Frontal cortex (tissue), 4 donors: ENCODE measurements at places on chromosomes 12 and 14. TPM values are rescaled to one million over a fixed set of nuclear protein-coding genes. Genes with fewer than 3 reads are reported as not detected.

DNA sequence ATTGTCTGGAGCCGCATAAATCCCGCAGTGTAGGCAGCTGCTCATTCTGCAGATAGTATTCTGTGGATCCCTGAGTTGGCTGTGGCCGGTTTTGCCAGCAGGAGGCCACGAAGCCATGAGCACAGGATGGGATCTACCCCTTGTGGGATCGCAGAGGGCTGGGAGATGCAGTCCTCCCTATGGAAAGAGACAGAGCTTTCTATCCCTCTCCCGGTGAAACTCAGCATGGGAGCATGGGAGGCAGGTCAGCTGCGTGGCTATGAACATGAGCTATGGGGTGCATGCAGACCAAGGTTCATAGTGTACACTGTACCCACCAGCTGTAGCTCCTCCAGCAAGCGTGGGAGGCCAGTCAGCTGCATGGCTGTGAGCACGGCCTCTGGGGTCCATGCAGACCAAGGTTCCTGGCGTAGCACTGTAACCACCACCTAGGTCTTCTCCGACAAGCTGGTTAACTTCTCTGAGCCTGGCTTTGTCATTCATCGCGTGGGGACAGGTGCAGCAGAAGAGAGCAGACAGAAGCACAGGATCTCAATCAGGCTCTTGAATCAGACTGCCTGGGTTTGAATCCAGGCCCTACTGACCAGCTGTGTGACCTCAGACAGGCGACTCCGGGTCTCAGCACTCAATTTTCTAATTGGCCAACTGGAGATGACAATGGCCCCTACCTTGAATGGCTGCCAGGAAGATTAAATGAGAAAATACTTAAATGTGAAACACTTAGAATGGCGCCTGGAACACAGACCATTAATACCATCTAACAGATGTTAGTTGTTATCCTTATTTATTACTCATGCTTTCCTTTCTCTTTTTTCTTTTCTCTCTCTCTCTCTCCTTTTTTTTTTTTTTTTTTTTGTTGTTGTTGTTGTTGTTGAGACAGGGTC lies 6.0 kb downstream of the BDKRB1 start:
- no peak for DNase-seq

GRCh38 chr12:114400361-114400811 lies 5.6 kb downstream of the TBX5 start:
- no peak for DNase-seq

DNA sequence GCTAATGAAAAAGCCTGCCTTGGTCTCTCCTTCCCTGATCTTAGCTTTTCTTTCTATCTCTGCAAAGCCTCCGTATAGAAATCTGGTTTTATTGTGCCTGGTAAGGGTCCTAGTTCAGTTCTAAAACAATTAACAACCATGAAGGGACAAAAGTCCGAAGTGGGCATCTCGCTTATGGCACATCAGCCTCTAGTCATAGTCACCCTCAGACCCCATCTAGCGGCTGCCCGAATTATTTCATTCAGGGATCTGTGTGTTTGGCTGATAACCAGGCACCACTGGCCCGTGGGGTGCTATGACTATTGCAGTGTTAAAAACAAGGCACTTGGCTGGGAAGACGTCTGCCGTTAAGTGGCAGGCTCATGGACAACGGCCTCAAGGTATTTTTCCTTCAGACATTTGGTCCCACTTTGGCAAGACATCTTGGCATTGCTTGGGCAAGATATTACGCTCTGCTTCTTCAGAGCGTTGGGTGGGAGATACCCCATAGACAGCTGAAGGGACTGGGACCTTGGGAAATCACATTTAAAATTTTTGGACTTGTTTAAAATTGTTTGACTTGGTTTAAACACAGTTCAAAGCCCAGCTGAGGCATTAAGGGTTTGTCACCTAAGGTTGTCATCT lies 87.1 kb downstream of the SINHCAF start:
- peak; percentile 17 for DNase-seq

DNA sequence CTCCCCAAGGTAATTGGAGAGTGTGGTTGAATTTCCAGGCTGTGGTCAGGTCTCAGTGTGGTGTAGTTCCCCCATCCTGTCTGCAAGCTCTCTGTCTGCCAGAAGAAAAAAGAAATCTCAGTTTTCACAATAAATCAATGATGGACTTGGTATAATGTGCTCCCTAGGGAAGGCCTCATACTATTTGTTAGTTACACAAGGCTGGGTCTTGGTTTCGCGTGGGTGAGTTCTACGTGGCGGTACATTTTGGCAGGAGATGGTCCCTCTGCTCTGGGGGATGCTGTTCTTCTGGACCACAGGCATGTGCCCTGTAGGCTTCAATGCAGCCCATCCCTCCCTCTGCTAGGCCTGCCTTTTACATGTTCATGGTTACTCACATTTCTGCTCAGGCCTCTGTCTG lies 206.4 kb upstream of the PELI2 start:
- DNase-seq: no peak

DNA sequence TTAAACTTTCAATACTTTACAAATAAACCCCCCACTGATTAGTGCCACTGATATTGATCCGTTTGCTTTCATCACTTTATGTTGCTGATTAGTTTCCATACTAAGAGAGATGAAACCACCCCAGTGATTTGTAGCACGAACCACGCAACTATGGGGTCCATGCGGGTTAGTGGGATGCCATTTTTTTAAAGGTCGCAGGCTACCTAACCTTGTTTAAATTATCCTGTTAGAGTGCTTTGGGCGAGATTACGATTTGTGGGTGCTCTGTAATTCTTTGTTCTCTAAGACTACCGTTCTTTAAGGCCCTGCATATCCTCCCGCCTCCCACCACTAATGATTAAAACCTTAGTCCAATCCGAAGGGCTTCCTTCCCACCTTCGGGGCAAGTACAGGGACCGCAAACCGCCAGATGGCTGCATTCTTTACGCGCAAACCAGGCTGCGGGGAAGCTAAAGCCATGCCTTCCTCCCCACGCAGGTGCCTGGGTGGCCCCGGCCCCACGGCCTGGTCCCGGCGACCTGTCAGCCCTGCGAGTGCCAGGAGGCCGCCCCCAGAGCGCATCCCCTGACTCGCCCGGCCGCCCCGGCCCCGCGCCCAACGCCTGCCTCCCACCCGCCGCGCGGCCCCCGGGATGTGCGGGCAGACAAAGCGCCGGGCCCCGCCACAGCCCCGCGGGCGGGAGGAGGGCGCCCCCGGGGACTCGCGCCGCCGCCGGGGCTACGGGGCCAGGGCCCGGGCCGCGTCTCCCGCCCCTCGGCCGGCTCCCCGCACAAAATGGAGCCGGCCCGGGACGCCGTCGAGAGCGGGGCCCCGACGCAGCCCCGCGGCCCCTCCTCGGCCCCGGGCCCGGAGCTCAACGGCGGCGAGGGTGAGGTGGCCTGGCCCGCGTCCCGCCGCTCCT lies 759 bp downstream of the NFYB start:
- peak; percentile 40 for DNase-seq

DNA sequence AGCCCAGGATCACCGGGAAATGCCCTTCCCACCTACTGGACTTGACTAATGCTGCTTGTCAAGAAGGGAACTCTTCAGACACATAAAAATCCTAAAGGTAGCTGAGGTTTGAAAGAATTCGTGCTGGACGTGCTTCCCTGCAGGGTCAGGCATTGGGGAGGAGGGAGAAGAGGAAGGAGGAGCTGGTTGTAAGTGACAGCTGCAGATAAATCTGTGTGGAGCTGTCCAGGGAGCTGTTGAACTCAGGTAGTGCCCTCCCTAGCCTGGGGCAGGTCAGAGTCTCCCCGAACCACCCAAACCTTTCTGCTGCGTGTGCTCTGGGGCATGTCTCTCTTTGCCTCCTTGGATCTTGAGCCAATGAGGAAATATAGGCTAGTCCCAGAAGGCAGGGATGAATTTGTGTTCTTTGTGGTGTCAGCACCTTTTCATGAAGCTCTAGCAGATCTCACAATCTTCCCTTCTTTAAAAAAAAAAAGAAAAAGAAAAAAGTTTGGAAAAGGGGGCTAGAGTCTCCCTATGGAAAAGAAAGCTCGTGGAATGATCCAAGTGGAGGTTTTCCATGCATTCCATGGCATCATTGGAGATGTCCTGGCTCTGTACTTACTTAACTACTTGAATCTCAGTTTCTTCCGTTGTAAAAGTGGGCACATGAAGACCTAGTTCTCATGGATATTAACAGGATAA lies 23.6 kb upstream of the FOS start:
- no peak for DNase-seq

DNA sequence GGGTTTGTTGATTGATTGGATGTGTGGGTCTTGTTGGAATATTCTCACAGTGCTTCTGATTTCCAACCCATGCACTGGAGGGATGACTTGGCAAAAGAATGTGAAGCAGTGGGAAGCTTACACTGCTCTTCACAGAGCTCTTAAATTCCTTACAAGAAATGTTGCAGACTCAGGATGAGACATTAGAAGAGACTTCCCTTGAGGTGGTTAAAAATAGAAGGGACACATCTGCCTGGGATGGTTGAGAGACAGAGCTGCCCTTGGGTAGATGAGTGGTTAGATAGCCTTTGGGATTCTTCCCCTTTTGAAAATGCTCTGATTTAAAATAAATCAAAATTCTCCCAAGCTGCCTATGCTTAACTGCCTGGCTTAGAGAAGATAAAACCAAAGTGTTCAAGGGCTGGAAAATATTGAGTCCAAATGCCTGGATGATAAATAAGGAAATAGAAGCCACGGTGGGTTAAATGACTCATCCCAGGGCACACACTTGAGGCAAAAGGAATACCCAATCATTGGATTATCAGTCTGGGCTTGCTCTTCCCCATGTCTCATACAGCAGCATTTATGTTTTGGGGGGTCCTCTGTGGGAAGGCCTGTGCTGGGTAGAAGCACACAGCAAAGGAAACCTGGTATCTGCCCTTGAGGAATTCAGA lies 264.3 kb downstream of the AKAP6 start:
- DNase-seq: no peak

DNA sequence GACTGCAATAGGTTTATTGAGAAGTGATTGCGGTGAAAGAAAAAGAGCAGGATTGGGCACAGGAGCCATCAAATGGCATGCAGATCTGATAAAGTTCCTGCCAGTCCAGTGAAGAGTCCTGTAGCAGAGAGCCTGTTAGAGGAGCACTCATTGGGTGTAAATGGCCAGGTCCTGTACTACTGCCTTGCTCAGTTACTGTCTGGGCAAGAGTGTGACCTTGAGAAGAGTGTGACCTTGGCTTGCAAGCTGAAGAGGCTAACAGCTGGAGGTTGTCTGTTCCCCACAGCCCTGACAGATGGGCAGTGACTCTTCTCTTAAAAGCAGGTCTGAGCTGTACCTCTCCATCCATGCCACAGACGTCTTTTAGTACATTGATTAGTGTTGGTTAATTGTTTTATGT lies 148.6 kb upstream of the SLC38A2 start:
- DNase-seq: no peak

DNA sequence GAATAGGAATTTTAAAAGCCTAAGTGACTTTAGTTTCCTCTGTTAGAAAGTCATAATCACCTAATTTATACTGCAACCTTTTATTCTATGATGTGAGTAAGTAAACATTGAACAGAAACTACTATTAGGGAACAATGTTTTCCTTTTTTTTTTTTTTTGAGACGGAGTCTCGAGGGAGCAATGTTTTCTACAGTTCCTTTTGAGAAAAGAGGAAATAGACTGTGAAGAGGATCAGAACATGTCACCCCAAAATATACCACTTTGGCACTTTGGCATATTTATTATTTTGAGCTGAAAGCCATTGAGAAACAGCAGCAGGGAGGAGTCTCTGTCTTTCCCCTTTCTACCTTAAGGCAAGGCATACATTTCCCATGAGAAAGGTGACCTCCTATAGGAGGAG lies 162.7 kb upstream of the CNOT2 start:
- DNase-seq: no peak

- no peak for DNase-seq
Observed at GRCh38 chr14:37816135-37816534, 220.7 kb downstream of the TTC6 start.

GRCh38 chr14:20190596-20190995 lies at the start of gene OR11G2:
TSS of gene OR11G2 (plus strand) at chr14:20190896. CDS start at chr14:20197438, 6,542 bp downstream.
- no peak for DNase-seq

GRCh38 chr12:51874486-51874885 lies 13.4 kb upstream of the ANKRD33 start:
- no peak for DNase-seq

- DNase-seq: no peak
Observed at GRCh38 chr12:56988207-56988739, 18.1 kb downstream of the ZBTB39 start.

DNA sequence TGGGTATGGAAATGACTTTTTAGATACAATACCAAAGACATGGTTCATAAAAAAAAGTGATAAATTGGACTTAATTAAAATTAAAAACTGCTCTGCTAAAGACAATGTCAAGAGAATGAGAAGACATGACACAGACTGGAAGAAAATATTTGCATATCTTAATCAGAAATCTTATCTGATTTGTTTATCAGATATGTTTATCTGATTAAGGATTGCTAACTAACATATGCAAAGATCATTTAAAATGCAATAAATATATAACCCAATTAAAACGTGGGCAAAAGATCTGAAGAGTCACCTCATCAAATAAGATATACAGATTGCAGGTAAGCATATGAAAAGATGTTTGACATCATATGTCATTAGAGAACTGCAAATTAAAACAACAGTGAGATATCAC lies 10.0 kb upstream of the MMP19 start:
- no peak for DNase-seq

- DNase-seq: no peak
Observed at GRCh38 chr14:52473557-52473956, 78.7 kb downstream of the TXNDC16 start.

GRCh38 chr12:132695431-132695830 lies 8.0 kb downstream of the PXMP2 start:
- DNase-seq: no peak

- peak; percentile 68 for DNase-seq
Observed at GRCh38 chr14:22836301-22837113, at the start of gene MMP14. TSS of gene MMP14 (plus strand) at chr14:22836585. CDS start at chr14:22836818, 233 bp downstream.

DNA sequence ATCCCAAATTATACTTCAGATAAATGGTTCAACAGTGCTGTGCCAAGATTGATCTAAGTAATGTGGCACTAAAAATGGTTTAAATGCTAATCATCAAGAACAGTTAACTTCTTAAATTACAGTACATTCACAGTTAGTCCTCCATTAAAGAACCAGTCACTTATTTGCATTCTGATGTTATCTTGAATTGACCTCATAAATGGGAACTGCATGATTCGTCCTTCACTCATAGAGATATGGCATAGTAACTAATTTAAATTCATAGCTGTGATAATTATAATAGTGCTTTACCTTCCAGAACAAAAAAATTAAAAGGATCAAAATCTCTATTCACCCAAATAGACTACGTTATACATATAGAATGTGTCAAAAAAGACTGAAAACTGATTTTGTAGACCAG lies 61.1 kb downstream of the COCH start:
- DNase-seq: no peak

DNA sequence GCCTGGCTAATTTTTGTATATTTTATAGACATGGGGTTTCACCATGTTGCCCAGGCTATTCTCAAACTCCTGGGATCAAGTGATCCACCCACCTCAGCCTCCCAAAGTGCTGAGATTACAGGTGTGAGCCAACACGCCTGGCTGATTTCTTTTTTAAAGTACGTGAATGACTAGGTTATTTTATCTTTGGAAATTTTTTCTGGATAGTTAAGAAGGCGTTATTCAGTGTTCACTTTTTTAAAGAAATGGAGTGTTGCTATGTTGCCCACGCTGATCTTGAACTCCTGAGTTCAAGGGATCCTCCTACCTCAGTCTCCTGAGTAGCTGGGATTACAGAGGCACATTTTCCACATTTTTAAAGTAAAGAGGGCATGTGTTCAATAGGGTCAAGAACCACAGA lies 58.6 kb downstream of the SVOP start:
- DNase-seq: no peak

SIX4 gene
- 0.41 TPM for total RNA-seq

GAS2L3 gene
- total RNA-seq: 66.0 TPM

RIMBP2 gene
- total RNA-seq: 47.7 TPM

KRT6C gene
- total RNA-seq: not detected

ZDHHC22 gene
- 5.7 TPM for total RNA-seq

PIP4K2C gene
- total RNA-seq: 11.0 TPM

NKX2-8 gene
- total RNA-seq: not detected
